Tongue (tissue), 3 donors: ENCODE measurements at places on chromosomes 3 and 15. TPM values are rescaled to one million over a fixed set of nuclear protein-coding genes. Genes with fewer than 3 reads are reported as not detected.

The GRAMD2A gene
- 0.51 TPM for total RNA-seq

The EXD1 gene
- total RNA-seq, result not detected

The SNURF gene
- 31.5 TPM for total RNA-seq

The CORO2B gene
- 2.3 TPM for total RNA-seq

The ZBTB38 gene
- total RNA-seq, result 71.2 TPM

The COL6A5 gene
- total RNA-seq, result not detected

The PPP1R14D gene
- total RNA-seq, result not detected

The SAMD7 gene
- not detected for total RNA-seq

The SOX14 gene
- total RNA-seq, result not detected

The PTX3 gene
- total RNA-seq, result 3.5 TPM

The AQP9 gene
- total RNA-seq, result 0.62 TPM

The NEK11 gene
- total RNA-seq, result 16.1 TPM

The CSTA gene
- 17.0 TPM for total RNA-seq

The SHC4 gene
- total RNA-seq, result 7.7 TPM

The NEIL1 gene
- 22.7 TPM for total RNA-seq

The ALDH1A2 gene
- total RNA-seq, result 1.6 TPM
